LHCN-M2 (cell line): ENCODE measurements at places on chromosomes 1 and 21. TPM values are rescaled to one million over a fixed set of nuclear protein-coding genes. Genes with fewer than 3 reads are reported as not detected.
A peak's percentile ranks its signal among the peaks of the same experiment; 100 is the strongest.

Gene COA6
- 18.4 and 34.8 TPM in 2 replicates for total RNA-seq

Gene NBPF20
- 3.2 and 3.5 TPM in 2 replicates for total RNA-seq

Gene RASSF5
- total RNA-seq: 0.19 and 0.63 TPM in 2 replicates

Gene AK4
- 48.5 and 53.5 TPM in 2 replicates for total RNA-seq

DNA sequence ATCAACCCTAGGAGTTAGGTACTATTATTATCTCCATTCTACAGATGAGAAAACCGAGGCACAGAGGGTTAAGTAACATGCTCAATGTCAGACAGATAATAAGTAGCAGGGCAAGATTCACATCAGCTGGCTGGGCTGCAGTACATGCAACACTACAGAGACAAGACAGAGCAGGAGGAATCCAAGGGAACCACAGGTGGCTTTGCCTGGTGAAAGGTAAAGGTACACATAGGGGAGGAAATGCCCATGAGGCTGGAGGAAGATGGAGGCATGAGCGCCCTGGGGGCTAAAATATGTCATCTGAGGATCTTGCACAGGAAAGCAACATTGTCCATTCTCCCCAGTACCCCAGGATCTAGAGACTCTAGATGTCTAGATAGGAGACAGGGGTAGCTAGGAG lies 8.4 kb downstream of the ZBTB21 start:
- no peak for DNase-seq

DNA sequence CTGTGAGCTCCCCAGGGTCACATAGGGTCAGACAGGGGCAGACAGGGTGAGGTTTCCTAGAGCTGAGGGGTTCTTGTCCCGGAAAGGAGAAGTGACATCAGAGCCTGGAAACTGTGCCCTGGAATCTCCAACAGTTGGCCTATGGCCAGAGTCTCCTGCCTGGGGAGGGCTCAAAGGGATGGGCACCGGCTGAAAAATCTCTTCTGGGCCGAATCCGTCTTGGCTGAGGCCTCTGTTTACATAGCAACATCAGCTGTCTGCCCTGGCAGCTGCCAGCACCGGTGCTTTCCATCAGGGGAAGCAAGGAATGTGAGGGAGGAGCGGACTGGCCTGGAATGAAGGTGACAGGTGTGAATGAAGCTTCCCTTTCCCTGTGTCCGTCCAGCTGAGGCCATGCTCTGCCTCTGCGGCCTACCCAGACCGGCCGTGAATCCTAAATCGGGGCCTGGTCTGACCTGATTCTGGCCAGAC lies 30.7 kb downstream of the VASH2 start:
- DNase-seq: peak; percentile 94

DNA sequence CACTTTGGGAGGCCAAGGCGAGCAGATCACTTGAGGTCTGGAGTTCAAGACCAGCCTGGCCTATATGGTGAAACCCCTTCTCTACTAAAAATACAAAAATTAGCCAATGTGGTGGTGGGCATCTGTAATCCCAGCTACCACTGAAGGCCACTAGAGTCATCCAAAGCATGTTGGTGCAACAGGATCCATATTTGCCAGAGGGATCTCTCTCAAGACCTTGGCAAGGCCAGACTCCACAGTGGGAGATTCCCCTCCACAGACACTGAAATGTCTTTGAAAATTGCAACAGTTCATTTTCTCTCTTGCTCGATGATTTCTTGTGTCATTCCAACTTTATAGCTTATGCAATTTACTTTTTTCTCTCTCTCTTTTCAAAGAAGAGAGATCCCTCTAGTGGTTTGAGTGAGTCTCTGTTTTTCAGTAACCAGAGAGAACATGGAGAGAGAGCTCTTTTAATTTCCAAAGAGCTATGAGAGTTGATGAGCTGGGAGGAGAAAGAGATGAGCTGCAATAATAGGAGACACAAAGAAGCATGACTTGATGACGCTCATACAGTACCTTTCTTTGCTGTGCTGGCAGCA lies 176.8 kb upstream of the USP25 start:
- DNase-seq: peak; percentile 50

- DNase-seq: no peak
Measured at GRCh38 chr1:31501505-31501904, 74.8 kb upstream of the TINAGL1 start.

- DNase-seq: peak; percentile 59
Measured at GRCh38 chr1:197399755-197400521, 131.9 kb downstream of the CRB1 start.

DNA sequence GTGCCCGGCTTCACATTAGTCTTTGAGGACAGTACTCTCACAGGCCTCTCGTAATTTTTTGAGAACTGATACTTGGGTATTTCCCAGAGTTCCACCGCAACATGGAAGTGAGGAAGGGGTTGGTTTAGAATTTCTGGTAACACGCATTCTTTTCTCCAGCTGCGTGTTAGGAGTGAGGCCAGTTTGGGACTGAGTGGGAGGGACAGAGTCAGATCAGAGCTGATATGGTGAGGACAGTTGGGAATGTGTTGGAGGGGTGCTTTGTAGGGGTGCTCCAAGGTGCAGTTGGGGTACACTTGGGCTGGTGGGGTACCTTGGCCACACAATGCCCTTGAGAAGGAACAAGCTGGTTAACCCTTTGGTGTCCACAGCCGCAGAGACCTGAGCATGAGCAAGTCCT lies 6.7 kb downstream of the FBXO6 start:
- no peak for DNase-seq

DNA sequence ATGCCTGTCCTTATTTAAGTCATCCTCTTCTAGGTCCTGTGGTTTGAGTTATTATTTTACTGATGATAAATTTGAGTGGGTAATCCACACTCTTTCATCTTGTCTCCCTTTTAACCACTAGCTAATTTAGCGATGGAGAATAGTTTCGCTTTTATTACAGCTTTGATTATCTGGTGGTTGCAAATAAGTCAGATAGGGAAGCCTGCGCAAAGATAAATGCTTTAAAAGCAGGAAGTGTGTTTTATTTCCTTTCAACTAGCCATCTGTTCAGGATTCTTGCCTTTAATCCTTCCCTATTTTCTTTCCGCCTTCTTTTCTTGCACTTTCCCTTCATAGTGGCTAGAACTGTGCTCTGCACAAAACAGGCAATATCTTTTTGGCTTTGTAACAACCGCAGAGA lies 129.0 kb downstream of the TGFB2 start:
- DNase-seq: no peak
